ENCODE measurements at places on chromosomes 5 and 9. TPM values are rescaled to one million over a fixed set of nuclear protein-coding genes. Genes with fewer than 3 reads are reported as not detected.

DNA sequence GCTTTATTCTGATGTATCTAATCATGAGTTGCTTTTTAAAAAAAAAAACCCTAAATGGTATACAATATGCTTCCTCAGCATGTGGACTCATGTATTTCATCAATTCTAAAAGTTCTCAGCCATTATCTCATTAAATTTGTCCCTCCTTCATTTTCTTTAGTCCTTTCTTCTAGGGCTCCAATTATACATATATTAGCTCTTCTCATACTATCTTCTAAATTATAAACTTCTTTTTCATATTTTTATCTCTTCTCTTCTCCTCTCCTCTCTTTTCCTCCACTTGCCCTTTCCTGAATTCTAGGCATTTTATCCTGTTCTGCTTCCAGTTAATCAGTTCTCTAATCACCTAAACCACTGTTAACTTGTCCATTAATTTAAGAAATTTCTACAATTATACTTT lies 55.0 kb upstream of the IL33 start:
- DNase-seq = no peak

DNA sequence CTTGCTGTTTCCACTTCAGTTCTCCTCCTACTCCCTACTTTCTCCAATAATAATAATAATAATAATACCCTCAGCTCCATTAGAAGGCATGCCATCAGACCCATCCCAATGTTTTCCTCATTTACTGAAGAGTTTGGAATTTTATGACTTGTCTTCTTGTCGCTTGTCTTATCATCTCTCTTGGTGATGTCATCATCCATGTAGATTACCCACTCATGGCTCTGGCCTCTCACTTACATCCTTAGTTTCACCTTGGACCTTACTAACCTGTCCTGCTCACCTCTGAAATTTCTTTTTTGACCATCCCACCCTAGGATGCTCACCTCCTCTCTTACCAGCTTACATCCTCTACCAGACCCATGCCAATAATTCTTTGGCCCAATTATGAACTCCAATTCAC lies 329.3 kb downstream of the ACTL7B start:
- DNase-seq = no peak

- DNase-seq = no peak
These were observed 260.1 kb upstream of the RGMB start for GRCh38 chr5:98513380-98513779.

GRCh38 chr5:32202394-32202793 lies 28.3 kb upstream of the GOLPH3 start:
- DNase-seq = no peak

GRCh38 chr5:66909364-66909763 lies 287.2 kb downstream of the CD180 start:
- DNase-seq = no peak

PCDHGC5 gene
- 1.6 TPM for total RNA-seq
